ENCODE measurements at places on chromosomes 1 and 21.

DNA sequence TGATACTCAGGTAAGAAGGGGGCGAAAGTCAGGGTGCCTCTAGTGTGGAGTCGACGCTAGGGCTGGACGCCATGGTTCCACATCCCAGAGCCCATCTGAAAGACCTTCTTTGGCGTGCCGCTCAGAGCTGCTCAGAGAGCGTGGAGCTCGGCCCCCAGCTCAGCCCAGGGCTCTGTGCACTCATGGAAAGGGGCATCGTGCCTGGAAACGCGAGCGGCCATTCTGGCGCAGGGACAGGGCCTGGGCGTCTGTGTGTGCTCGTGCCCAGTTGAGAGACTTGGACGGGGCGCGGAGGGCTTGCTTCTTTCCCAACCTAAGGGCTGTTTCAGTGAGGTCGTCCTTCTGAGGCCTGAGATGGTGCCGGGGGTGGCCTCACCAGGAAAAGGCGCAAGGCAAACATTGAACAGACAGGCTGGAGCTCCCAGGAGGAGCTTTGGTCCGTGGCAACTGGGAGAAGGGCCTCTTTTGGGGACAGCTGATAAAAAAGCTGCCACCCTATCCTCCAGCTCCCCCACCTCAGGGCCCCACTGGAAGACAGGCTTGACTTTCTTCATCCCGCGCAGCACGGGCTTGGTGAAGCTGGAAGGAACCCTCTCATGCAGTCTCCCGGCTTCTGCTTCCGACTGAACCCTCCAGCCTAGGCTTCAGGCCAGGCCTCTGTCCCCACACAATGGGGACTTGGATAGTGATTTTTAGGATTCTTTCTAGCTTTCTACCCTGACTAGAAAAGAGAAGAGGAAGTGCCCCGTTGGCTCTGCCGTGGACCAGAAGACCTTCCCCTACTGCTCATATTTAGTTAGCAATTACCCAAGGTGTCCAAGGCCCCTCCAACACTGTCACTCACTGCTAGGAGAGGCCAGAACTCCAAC, 77.1 kb downstream of the CD58 start:
- no peak for DNase-seq

- DNase-seq, result no peak
Measured at GRCh38 chr1:238710697-238711096, 675.7 kb upstream of the CHRM3 start.

- DNase-seq, result peak; percentile 22
Measured at GRCh38 chr1:19067182-19067911, 110.9 kb upstream of the IFFO2 start.

- no peak for DNase-seq
Measured at GRCh38 chr21:41557884-41558283, 49.9 kb upstream of the TMPRSS2 start.

GRCh38 chr1:1910651-1911331, 4.3 kb upstream of the CALML6 start:
- no peak for DNase-seq

GRCh38 chr1:16135501-16135900, 20.4 kb downstream of the EPHA2 start:
- no peak for DNase-seq

Data from T47D (cell line).